ENCODE measurements at places on chromosomes 7 and 10. TPM values are rescaled to one million over a fixed set of nuclear protein-coding genes. Genes with fewer than 3 reads are reported as not detected.

The MPP7 gene
- total RNA-seq, result under 0.01 TPM

The VCL gene
- 165 TPM for total RNA-seq

The COL26A1 gene
- total RNA-seq, result not detected

The NEBL gene
- 0.16 TPM for total RNA-seq

The CUL2 gene
- total RNA-seq, result 19.9 TPM

The CFAP70 gene
- 2.1 TPM for total RNA-seq

The EVX1 gene
- total RNA-seq, result not detected

The ANKRD7 gene
- 1.6 TPM for total RNA-seq

The HOXA6 gene
- 0.09 TPM for total RNA-seq

The TMEM184A gene
- total RNA-seq, result under 0.01 TPM

The PITX3 gene
- total RNA-seq, result 0.16 TPM

The SLC26A3 gene
- total RNA-seq, result not detected

The ITGA8 gene
- total RNA-seq, result under 0.01 TPM

The MMD2 gene
- total RNA-seq, result not detected

The GFRA1 gene
- under 0.01 TPM for total RNA-seq

Data from bronchial smooth muscle cell (primary cell).